ENCODE measurements at places on chromosomes 16 and 17.

- DNase-seq: no peak
These were observed 28.7 kb downstream of the MRM1 start for GRCh38 chr17:36629970-36630502.

DNA sequence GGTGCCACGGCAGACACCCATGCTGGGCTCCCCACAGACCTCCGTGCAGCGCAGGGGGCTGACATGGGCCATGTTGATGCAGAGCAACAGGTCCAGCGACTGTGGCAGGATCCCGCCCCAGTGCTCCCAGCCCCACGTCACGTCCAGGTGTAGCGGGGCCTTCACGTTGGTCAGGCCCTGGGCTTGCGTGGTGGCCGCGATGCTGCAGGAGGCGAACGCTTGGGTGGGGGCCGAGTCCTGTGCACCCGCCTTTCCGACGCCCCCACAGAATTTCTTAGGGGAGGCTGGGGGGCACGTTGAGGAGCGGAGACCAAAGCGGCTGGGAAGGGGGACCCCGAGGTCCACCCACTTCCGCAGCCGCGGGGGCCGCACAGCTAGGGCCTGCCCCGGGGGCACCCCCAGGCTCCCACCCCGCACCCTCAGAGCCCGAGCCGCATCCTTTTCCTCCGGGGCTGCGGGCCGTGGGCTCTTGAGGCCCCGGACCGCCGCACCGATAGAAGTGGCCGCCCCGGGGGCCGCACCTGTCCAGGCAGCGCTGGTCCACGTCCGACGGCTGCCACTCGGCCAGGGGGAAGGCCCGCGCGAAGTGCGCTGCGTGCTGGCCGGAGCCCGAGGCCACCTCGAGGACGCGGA, 416 bp downstream of the METTL26 start:
- DNase-seq: no peak

DNA sequence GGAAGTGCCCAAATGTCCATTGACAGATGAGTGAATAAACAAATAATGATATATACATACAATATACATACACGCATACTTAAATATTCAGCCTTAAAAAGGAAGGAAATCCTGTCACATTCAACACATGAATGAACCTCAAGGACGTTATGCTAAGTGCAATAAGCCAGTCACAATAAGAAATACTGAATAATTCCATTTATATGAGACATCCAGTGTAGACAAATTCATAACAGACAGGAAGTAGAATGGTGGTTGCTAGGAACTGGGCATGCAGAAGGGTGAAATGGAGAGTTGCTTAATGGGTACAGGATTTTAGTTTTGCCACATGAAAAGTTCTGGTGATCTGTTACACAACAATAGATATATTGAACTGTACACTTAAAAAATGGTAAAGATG, 8.8 kb upstream of the ITGB4 start:
- DNase-seq: no peak

DNA sequence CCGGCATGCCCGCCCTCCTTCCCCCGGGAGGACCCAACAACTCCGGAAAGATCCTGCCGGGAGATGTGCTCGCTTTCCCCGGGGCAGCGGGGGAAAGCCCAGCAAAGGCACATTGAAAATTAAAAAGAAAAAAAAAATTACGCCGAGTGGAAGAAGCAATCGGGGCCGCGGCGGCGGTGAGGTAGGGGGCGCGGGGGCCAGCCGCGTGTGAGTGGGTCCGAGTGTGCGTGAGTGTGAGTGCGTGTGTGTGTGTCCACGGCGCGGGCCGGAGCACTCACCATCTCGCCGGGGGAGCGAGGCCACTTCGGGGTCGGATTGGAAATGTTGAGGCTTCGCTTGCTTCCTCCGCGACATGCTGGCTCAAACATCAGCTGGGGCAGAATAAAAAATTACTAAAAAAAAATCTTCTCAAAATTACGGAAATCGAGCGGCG, at the start of gene SALL1:
SALL1 (minus strand) TSS at position 383 of the 433 bp plus-strand sequence; CDS start at position 354, 29 bp downstream.
- DNase-seq: no peak

DNA sequence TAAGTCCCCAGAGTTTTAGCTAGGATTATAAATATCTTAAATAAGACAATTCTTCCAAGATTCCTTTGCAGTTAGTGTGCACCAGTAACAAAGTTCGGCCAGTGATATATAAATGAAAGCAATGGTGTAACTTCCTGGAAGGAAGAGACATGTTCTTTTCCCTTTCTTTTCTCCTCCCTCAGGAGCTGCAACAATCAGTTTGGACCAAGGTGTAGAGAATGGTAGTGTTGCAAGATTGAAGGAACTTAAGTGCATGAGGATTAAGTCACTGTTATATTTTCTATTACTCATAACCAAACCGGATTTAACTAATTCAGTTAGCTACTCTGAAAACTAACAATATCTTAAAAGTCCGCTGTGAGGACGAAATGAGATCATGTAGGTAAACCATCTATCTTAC, 68.9 kb upstream of the KCNJ16 start:
- DNase-seq: no peak

DNA sequence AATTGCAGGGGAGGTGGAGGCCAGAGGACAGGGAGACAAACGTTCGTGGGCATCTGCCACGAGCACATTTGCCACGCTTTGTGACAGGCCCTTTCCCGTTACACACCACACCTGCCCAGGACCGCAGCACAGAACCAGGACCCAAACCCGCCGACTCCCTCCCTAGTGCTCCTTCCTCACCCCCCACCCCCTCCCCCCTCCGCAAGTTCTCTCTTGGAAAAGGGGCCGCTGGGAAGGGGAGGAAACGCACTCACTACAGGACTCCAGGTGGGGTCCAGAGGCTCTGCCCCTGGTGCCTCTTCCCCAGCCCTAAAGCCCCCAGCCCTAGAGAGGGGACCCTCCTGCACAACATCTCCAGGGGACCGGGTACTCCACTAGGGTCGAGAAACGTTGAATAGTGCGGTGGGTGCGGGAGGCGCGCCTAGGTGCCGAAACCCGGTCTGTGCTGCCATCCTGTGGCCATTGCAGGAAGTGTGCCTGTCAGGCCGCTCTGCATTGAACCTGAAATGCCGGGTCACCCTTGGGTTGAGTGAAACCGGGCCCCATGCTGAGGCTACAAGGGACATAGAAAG, 21.9 kb upstream of the EIF1 start:
- DNase-seq: peak; percentile 93

DNA sequence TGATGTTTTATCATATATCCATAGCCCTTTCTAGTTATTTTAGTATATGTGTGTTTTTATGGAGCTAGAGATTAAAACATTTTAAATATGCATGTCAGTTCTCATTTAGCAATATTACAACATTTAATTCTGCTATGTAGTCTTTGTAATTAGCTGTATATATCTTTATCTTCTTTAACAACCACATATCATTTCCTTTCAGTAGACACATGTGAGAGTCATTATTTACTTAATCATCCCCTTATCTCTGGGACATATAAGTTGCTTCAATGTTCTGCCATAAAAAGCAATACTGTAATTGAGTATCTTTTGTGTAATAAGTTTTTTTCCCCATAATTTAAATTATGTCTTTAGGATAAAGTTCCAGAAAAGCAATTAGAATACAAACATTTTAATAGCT, 52.0 kb upstream of the CLEC3A start:
- DNase-seq: no peak

DNA sequence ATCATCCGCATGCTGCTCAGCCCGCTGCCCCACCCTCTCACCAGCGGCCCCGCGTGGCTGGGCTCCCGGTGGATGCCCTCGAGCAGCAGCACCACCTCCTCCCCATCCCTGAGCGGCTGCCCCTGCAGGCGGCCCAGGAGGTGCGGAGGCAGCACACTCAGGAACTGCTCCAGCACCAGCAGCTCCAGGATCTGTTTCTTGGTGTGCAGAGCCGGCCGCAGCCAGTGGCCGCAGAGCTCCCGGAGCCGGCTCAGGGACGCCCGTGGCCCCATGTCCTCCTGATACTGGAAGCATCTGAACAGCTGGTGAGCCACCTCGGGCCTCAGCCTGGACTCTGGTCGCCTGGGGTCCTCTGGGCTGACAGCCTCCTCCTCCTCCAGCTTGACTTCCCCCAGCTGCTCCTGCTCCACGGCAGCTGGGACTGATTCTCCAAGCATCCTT, 6.6 kb downstream of the ZSCAN10 start:
- no peak for DNase-seq

GRCh38 chr16:24844101-24845030, 1.4 kb upstream of the SLC5A11 start:
- no peak for DNase-seq

DNA sequence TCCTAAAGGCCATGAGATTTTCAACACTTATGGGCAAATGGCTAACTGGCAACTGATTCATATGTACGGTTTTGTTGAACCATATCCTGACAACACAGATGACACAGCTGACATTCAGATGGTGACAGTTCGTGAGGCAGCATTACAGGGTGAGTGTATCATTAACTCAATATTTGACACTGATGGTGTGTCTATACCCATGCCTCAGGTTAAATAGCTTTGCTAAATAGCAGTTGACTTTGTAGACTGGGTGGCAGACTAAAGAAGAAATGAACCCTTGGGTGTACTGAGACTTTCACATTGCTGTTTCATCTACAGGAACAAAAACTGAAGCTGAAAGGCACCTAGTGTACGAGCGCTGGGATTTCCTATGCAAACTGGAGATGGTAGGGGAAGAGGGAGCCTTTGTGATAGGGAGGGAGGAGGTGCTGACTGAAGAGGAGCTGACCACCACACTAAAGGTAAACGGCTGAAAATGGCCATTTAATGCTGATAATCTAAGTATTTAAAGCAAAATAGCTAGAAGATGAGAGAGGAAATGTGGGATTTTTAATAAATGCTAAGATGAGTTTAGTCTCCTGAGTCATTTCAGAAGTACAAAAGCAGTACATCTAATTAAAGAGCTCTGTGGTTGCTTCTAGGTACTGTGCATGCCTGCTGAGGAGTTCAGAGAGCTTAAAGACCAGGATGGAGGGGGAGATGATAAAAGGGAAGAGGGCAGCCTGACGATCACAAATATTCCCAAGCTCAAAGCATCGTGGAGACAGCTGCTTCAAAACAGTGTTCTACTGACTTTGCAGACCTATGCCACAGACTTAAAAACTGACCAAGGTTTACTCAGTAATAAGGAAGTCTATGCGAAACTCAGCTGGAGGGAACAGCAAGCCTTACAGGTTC, 3.0 kb downstream of the SETD6 start:
- no peak for DNase-seq

- peak; percentile 64 for DNase-seq
These were observed 16.1 kb upstream of the NPTX1 start for GRCh38 chr17:80492343-80493136.

DNA sequence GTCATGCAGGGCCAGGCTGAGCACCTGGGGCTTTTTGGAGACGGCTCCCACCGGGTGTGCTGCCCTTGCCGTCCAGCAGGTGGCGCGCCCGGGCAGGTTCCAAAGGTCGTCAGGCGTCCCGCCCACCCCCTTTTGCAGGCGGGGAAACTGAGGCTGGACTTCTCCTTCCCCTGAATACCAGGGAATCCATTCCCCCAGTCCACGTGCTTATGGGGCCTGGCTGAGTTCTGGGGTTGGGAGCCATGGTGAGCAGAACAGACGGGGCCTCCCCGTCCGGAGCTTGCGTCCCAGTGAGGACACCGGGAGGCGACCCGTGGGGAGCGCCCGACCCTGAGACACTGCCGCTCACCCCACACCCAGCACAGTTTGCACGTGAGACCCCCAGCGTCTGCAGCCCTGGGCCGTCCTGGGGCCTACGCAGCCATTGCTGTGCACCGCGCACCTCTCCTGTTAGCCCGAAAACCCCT, 51.8 kb upstream of the JPH3 start:
- peak; percentile 69 for DNase-seq

DNA sequence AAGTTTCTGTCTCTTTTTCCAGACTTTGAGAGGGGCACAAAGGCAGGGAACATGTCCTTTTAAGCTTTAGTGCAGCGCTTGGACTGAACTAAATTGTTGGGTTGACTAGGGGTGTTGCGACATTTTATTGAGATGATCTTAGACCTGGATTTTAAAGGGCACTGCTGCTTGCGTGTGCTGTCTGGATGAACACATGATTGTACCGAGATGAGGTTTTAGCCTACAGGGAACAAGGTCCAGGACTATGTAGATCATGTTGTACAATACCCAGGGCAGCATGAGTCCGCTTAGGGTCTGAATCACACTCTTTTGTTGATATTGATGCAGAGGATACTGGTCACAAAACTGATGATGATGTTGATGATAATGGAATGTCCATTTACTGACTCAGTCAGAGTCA, 5.2 kb upstream of the RGS9 start:
- no peak for DNase-seq

- peak; percentile 80 for DNase-seq
These were observed 2.3 kb downstream of the RND2 start for GRCh38 chr17:43027091-43028032.

GRCh38 chr16:2471016-2471652, at the start of gene NTN3:
NTN3 (plus strand) TSS chr16:2471297; CDS start chr16:2471702, 405 bp downstream.
- DNase-seq: peak; percentile 67

GRCh38 chr16:89557690-89558490, 2.6 kb upstream of the RPL13 start:
- DNase-seq: no peak
